ENCODE measurements at places on chromosomes 3 and 15.

GRCh38 chr15:33068007-33068481 lies 126.5 kb downstream of the FMN1 start:
- DNase-seq: peak; percentile 71

DNA sequence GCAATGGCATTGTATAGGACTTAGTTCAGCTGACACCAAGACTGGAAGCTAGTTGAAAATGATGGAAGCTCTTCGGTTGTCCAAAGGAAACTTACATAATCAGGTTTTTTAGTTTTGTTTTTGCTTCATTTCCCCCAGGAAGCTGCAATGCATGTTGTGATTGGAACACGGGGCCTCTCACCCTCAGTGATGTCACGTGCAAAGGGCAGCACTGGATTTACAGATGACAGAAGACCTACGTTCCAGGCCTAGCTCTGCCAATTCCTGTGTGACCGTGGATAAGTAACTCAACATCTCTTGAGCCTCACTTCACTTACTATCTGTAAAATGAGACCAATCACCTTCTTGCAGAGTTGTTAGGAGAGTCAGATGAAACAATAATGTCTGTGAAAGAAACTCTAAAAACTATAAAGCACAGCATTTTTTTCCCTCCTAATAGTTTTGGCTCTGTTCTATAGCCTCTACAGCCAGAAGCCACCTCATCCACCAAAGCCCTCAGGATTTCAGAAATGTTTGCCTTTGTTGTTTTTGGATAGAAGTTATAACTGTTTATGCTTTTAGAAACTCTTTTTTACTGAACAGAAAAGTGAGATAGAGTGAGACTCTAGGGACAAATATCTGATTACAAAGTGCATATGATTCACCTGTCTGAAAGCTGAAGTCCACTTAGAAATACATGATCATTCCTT lies 4.6 kb downstream of the RBSN start:
- DNase-seq: no peak

GRCh38 chr15:75577401-75578172 lies 1.5 kb downstream of the PTPN9 start:
- DNase-seq: peak; percentile 14

DNA sequence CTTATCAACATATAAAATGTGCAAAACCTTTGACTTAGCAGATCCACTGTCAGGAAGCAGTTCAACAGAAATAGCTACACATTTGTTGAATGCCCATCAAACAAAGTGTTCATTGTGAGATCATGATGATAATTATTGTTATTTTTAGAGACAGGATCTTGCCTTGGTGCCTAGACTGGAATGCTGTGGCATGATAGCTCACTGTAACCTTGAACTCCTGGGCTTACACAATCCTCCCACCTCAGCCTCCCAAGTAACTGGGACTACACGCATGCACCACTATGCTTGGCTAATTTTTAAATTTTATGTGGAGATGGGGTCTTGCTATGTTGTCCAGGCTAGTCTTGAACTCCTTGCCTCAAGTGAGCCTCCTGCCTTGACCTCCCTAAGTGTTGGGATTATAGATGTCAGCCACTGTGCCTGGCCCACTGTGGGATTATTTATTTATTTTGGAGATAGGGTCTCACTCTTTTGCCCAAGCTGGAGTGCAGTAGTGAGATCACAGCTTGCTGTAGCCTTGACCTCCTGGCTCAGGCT lies 8.8 kb downstream of the MAP2K5 start:
- DNase-seq: no peak

- no peak for DNase-seq
Measured at GRCh38 chr3:133280586-133280985, 119.3 kb upstream of the BFSP2 start.

- DNase-seq: no peak
Measured at GRCh38 chr15:60005352-60006202, 1.5 kb downstream of the FOXB1 start.

DNA sequence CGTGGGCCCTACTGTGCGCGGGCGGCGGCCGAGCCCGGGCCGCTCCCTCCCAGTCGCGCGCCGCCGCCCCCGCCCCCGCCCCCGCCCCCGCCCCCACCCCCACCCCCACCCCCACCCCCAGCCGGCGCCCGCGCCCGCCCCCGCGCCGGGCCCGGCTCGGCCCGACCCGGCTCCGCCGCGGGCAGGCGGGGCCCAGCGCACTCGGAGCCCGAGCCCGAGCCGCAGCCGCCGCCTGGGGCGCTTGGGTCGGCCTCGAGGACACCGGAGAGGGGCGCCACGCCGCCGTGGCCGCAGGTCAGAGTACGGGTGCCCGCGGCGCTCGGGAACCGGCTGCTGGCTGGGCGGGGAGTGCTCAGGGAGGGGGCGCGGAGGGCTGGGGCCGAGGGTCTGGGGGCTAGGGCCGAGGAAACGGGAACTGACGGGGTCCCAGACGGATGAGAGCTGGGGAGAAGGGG lies 1.1 kb upstream of the PPARG start:
- peak; percentile 63 for DNase-seq

GRCh38 chr15:36331531-36332275 lies 247.7 kb upstream of the CDIN1 start:
- no peak for DNase-seq

- peak; percentile 67 for DNase-seq
Measured at GRCh38 chr3:81279481-81280379, 481.7 kb downstream of the GBE1 start.

DNA sequence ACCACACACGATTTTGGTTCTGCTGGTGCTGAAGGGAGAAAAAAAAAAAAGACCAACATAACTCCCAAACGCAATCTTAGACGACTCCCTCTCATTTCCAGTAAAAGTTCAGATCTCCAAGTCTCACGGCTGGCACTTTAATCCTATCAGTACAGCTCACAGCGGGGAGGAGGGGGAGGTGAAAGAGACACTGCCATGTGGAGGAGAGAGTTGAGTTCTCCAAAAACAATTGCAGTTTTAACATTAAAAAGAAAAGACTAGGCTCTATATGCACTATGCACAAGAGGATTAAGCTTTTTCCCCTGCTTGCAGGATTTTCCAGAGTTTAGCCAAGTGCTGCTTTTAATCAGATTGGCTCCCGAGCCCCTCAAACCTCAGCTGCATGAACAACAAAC lies 16.8 kb downstream of the BMF start:
- DNase-seq: no peak
